ENCODE measurements at places on chromosomes 7 and 10. TPM values are rescaled to one million over a fixed set of nuclear protein-coding genes. Genes with fewer than 3 reads are reported as not detected.

Gene HOXA5
- polyA plus RNA-seq = 0.43 TPM

Gene KIF11
- polyA plus RNA-seq = 0.38 TPM

Gene EN2
- 0.16 TPM for polyA plus RNA-seq

Gene PSMC2
- 140 TPM for polyA plus RNA-seq

Gene FAM25G
- not detected for polyA plus RNA-seq

Gene PTPRZ1
- polyA plus RNA-seq = 1.6 TPM

Gene CRHR2
- polyA plus RNA-seq = 0.45 TPM

Gene ITPRID1
- not detected for polyA plus RNA-seq
